ENCODE measurements at places on chromosomes 1 and 21. TPM values are rescaled to one million over a fixed set of nuclear protein-coding genes. Genes with fewer than 3 reads are reported as not detected.

GRCh38 chr1:200714504-200715187 is 24.0 kb upstream of the CAMSAP2 start:
- no peak overlapping the region for H3K4me3 ChIP-seq
- DNase-seq, result no peak
- no peak overlapping the region for H3K27ac ChIP-seq
- no peaks in the 10 kb centered on the region for H3K36me3 ChIP-seq

GRCh38 chr1:204499511-204500468 is 5.2 kb upstream of the PIK3C2B start:
- H3K4me3 ChIP-seq, result no peak overlapping the region
- no peak for DNase-seq
- no peak overlapping the region for H3K27ac ChIP-seq
- no peaks in the 10 kb centered on the region for H3K36me3 ChIP-seq
- H3K4me1 ChIP-seq, result peaks cover 12% of the 10 kb centered on the region
- H3K27me3 ChIP-seq, result no peaks in the 10 kb centered on the region

Gene AK4
- total RNA-seq, result 1.1 TPM

DNA sequence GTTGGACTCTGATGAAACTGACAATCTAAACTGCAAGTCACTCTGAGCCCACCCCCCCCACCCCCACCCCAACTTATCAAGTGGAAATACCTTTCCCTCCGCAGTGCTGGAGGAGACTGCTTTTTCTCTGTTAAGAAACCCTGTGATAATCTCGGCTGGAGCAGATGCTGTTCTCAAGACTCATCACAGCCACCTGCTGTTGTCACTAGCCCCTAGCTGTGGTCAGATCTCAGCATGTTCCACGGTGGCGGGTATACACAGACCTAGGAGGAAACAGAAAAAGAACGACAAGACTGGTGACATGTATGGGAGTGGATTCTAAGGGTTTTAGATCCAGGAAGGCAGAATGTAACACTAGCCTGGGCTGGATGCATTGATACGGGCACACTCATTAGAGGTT is 2.3 kb downstream of the ACTL8 start:
- no peaks in the 10 kb centered on the region for H3K4me1 ChIP-seq
- H3K27me3 ChIP-seq, result no peaks in the 10 kb centered on the region
- DNase-seq, result no peak
- no peak overlapping the region for H3K27ac ChIP-seq

Gene TSEN15
- total RNA-seq, result 35.4 TPM

- peaks cover 3% of the 10 kb centered on the region for H3K36me3 ChIP-seq
- H3K27ac ChIP-seq, result peak overlapping the region; percentile 96
- peaks cover 79% of the 10 kb centered on the region for H3K4me1 ChIP-seq
- DNase-seq, result no peak
These were observed 19.6 kb downstream of the SMAP2 start for GRCh38 chr1:40393173-40393572.
